NK-92 treated with Interleukin-12 subunit alpha and Interleukin-12 subunit beta, amount 100 ng/mL, for 24 hours (cell line): ENCODE measurements at places on chromosomes 2 and 18.

DNA sequence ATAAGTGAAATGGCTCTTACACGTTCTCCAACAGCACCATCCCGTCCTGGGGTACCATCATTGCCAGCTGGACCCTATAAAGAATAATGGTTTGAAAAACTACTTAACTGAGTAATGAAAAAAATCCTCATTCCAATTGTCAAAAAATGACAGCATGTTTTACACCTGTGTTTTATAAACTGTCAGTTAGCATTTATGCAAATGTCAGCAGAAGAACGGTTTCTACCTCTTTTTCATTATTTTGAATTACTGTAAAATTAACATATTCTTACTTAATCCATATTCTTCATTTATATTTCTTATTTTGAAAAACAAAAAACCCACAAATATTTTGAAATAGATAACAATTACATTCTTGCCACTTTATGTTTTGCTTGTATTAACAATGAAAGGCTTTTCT lies 74.0 kb downstream of the COL3A1 start:
- DNase-seq = no peak

DNA sequence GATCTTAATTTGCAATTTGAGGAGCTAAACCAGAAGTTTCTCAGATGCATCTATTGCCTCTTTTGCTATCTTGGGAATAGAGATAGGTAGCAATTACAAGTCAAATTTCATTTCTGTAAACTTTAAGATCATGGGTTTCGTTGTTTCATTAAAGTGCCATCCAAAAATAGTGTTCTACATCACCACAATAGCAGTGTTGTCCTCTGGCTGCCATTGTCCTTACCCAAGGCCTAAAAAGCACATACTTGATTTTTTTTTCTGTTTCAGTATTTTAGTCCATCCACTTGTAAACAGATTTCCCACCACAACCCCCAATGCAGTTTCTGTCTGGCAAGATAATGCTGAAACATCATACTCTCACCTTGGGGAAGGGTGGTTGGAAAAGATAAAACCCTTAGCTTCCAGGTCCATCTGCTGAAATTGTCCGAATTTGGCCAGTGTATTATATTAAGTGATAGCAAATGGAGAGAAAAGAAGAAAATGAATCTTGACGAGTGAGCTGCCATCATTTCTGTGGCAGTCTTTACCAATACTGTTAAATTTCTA lies 136.2 kb downstream of the LCLAT1 start:
- DNase-seq = no peak

DNA sequence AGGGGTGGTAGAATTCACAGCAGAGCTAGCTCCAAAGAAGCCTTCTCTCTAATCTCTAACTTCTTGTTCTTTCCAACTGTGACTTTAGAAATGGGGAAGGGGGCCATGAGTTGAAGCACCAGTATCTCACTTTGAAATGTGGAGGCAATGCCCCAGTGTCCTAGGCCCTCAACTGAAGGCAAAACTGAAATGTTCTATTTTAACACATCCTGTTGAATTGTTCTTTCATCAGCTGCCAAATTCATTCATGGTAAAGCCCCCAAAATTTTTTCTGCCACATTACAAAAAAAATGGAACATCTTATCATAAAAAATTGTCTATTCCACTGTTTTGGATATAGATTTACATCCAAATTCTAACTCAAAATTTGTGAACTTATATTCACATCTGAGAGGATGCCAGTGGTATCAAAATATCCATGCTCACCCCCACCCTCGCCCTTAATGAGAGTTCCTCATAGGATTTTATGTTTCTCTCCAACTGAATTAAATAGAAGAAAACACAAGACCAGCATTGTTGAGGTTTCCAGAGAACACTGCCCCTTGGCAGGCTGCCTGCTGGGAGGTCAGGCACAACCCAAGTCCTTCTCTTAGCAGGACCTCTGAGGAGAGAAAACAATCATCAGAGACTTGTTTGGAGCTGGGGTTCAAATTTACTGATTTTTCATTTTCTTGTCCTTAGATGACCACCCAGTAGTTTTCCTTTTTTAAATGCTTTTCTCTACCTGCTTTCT lies 147.4 kb upstream of the PGAP1 start:
- DNase-seq = no peak

- DNase-seq = no peak
These were observed 34.6 kb upstream of the B3GNT7 start for GRCh38 chr2:231360881-231361371.

- DNase-seq = no peak
These were observed 470.9 kb upstream of the ACVR2A start for GRCh38 chr2:147373800-147374422.

DNA sequence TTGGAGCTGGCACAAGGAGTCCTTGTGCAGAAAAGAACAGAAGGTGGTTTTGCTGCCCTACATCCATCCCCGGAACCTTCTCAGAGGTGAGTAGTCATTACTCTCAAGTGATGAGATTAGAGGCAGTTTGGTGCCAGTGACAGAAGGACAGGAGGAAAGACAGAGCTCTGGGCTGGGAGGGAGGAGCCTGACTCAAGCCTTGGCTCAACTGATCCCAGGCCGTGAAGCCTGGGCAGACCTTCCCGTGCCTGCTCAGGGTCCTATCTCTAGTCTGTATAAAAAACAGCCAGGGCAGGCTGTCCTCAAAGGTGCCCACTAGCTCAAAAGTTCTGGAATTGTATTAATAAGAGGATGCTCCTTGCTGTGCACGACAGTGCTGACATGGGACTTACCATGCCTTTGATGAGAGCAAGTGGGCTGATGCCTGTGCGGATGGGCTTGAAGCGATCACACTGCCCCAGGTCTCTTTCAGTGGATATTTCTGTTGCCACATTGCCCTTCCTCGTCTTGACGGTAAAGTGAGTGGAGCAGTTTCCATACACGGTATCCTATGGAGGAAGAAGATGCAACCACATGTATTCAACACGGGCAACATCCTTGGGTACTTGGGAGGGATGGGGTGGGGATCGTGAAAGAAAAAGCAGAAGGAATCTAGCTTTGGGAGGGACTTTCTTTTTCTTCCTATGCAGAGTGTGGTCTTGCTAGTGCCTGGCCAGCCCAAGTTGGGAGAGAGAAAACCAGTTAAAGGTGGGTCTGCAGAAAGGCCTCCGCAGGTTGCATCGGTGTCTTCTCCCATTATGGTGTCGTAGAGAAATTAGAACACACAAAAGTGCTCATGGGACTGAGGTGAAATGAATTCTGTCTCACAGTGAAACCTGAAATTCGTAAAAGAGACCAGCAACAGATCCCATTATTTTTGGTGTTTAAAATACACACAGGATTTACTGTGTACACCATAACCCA lies 6.9 kb downstream of the APOB start:
- DNase-seq = no peak

DNA sequence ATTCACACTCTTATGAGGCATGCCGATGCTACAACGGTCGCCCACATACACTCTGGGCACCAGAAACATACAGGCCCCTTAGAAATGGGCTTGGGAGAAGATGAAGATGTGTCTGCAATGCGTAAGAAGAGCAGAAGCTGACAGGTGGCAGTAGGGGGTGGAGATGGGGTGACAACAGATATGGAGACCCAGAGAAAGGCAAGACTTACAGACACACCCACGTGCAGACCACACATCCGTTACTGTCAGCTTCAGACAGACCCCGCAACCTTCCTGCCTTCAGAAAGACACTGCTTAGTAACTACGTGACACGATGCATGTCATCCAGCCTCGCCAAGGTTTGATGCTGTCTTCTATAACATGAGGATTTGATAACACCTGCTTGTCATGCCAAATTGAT lies 89.5 kb downstream of the ZFP36L2 start:
- DNase-seq = peak; percentile 78

- DNase-seq = no peak
These were observed 68.6 kb downstream of the APLF start for GRCh38 chr2:68536000-68536399.

DNA sequence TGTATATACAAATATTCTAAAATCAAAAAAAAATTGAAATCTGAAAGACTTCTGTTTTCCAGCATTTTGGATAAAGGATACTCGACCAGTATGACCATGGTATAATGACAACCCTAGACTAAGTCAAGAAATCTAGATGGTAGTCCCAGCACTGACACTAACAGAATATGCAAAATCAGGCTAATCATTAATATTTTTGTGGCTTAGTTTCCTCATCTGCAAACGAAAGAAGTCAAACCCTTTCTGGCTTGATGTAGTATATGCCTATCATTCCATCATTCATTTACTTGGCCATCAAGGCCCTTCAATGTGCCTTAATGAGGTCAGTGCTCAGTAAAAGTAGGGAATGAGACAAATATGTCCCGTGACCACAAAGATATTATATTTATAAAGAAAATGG lies 83.5 kb downstream of the NCKAP5 start:
- DNase-seq = no peak

- DNase-seq = no peak
These were observed 105.6 kb upstream of the LDLRAD4 start for GRCh38 chr18:13112982-13113381.

DNA sequence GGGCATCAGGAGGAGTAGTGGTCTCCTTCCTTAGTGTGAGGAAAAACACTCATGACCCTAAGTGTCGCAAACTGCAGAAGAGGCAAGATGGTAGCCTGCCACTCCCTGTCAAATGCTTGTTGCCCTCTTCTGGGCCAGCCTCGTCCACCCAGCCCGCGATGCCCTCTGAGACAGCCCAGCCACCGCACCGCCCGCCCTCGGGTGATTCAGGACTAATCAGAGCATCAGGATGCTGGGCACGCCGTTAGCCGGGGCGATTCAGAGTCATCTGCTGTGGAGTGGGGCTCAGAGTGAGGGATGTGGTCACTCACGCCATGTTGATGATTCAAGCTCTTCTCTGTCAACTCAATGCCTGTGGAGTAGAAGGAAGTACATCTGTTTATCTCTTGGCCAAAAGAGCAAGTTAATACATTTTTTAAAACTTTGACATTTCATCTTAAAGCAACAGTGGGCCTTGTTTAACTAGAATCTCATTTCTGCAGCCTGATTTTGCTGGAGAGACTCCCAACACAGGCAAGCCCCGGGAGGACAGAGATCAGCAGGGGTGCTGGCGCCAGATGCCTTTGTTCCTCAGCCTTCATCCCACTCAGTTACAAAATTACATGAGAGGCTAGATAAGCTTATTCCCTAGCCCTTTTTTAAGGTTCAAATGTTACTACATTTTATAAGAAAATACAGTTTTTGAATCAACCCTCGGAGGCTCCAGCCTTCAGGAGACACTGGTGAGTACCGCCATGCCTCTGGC lies 79.0 kb downstream of the TMEM18 start:
- no peak for DNase-seq
